ENCODE measurements at places on chromosomes 1 and 21.

DNA sequence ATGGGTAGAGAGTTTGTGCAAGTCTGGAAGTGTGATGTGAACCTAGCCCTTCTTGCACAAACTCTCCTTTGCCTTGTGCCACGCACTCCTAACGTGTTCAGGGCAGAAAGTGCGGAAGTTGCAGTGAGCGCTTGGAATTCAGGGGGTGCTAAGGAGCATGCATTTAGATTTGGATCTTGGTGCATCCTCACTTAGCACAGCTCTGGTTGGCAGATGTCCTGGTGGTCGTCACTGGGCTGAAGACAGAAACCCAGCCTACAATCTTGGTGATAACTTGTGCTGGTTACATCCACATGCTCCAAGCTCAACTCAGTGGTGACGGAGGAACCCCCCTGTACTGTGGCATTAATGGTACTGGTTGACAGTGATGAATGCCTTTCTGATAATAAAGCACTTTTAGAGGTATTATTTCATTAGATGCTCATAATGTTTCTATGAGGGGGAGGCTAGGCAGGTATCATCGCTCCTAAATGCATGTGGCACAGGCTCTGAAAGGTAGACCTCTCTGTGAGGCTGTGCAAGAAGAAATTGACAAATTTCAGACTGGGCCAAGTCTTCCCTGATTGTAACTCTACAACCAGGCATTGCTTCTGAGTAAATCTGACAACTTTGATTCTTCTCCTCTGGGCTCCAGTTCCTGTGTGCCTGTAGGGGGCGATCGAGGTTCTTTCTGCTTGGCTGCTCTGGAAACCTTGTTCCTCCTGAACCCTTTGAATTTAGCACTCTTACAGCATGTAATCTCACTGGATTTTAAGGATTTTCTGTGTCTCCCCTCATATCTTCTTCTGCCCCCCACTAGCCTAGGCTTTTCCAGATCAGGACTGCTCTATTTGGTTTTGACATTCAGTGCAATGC, 40.6 kb downstream of the MAPKAPK2 start:
- peak; percentile 76 for DNase-seq

- DNase-seq, result no peak
Observed at GRCh38 chr1:229344139-229344538, 1.3 kb upstream of the CCSAP start.

- DNase-seq, result no peak
Observed at GRCh38 chr1:211676761-211677160, 1.3 kb upstream of the NEK2 start.

GRCh38 chr1:219461981-219462400, 150.9 kb downstream of the ZC3H11B start:
- no peak for DNase-seq

DNA sequence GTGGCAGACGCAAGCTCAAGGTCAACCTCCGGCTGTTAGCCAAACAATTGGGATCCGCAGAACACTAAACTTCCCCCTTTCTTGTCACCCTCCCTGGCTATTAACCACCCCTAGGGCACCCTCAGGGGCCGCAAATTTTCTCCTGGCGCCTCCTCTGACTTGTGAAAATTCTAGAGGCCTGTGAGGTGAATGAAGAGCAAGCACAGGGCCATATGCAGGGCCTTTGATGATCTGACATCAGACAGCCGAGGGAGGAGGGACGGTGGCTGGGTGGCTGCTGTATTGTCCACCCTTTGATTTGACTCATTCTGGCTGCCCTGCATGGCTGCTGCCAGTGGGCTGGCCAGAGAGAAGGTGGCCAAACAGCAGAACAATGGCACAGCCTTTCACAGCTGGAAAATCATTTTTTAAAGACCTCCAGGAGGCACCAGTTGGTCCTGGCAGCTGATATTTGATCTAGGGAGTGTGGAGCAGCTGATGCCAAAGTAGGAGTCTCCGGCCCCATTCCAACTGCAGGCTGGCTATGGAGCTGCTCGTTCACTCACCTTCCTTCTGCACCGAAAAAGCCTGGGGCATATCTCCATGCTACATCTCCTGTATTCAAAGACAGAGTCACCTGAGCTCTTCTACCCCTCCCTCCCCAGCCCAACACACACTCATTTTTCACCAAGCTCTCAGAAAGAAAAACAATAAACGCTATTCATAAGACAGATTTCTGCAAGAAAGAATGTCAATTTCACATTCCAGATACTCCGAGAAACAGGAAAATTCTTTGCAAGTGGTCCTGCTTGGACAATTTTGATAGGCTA, 44.9 kb upstream of the BARHL2 start:
- DNase-seq, result no peak

DNA sequence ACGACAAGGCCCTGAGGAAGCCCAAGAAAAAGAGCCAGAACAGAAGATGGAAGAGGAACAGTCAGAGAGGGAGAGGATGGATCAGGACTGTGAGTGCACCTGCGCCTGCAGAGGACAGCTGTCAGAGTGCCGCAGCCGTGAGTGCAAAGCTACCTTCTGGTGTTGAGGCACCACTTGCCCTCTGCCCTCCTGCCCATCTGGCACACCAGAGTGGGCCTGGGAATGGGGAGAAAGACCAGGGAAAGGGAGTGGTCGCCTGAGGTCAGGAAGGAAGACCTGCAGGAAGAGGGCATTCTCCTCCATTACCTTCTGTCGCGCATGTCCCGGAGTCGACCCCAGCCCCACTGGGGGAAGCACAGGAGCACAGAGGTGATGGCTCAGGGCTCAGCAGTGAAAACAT, 26.2 kb downstream of the VASH2 start:
- DNase-seq, result no peak

GRCh38 chr1:162185314-162186025, 116.0 kb downstream of the NOS1AP start:
- no peak for DNase-seq

GRCh38 chr1:150820730-150821512, 12.9 kb upstream of the CTSK start:
- DNase-seq, result no peak

GRCh38 chr1:33292726-33293340, 28.1 kb downstream of the A3GALT2 start:
- no peak for DNase-seq

GRCh38 chr1:23079025-23079424, 59.8 kb downstream of the KDM1A start:
- DNase-seq, result no peak

DNA sequence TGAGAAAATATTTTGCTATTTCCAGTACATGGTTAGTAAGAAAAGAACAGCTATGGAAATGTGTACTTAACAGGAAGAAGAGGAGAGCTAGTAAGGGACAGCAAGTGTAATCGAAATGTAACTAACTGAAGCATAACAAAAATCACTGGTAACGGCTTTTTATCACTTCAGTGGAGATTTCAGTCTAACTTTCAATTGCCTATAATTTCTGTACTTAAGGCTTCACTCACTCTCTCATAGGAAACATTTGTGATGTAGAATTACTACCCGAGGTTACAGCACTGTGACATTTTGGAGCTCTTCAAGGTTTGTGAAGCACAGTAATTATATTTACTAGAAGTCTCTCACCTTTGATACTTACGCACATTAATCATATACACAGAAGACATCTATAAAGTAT, 1119.1 kb downstream of the AMY1C start:
- DNase-seq, result no peak

- no peak for DNase-seq
Observed at GRCh38 chr1:45101947-45102346, 89.9 kb downstream of the UROD start.

GRCh38 chr1:109897259-109897955, 13.2 kb upstream of the CSF1 start:
- no peak for DNase-seq
